Mesenchymal stem cell (in vitro differentiated cells and primary cell): ENCODE measurements at places on chromosomes 3 and 15.

DNA sequence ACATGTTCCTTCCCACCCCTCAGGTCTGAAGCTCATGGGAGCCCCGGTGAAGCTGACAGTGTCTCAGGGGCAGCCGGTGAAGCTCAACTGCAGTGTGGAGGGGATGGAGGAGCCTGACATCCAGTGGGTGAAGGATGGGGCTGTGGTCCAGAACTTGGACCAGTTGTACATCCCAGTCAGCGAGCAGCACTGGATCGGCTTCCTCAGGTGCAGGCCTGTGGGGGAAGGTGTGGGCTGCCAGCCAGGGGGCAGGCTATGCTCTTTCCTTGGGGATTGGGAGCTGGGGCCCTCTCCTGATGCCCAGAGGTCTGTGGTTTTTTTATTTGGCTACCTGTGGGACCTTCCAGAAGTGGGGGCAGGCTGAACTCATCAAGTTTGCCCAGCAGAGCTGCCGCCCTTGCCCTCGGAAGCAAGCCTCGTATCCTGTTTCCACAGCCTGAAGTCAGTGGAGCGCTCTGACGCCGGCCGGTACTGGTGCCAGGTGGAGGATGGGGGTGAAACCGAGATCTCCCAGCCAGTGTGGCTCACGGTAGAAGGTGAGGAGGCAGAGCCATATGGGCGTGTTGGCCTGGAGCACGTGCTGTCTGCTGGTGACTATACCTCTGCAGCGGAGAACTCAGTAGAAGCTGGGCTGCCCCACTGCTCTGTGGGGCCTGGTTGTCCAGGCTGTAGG lies 2.2 kb downstream of the TYRO3 start:
- DNase-seq: no peak

DNA sequence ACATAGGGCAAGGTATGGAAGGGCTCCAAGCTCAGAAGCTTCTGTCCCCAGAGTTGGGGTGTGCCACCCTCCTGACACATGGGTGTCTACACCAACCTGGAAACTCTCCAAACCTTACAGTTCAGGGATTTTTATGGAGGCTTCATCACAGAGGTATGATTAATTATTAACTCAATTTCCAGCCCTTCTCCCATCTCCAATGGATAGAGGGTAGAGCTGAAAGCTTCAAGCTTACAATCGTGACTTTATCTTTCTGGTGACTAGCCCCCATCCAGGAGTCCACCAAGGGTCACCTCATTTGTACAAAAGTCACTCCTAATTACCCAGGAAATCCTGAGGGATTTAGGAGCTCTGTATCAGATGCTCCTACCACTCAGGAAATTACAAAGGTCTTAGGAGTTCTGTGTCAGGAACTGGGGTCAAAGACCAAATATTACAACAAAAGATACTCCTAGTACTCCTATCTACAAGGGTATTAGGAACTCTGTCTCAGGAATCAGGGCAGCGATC lies 62.7 kb downstream of the TFDP2 start:
- DNase-seq: no peak

DNA sequence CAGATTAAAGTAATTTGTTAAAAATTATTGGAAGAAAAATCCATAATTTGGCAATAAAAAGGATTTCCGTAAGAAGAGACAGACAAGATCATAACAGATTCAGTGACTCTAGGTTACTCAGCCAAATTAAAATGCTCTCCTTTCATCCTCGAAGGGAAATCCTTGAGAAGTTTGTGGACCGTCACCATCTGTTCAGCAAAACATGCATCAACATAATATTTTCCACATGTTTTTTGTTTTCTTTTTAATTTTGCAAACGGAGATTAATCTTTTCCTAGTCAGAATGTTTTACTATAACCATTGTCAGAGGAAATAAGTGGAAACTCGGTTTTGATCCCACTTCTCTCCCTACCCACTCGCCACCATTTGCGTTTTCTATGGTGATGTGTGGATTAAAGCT lies 128.3 kb downstream of the TMCO5A start:
- no peak for DNase-seq

- DNase-seq: peak; percentile 80
Observed at GRCh38 chr3:196793246-196793645, 53.6 kb downstream of the PAK2 start.

- no peak for DNase-seq
Observed at GRCh38 chr15:101314336-101315125, 19.5 kb upstream of the SNRPA1 start.

DNA sequence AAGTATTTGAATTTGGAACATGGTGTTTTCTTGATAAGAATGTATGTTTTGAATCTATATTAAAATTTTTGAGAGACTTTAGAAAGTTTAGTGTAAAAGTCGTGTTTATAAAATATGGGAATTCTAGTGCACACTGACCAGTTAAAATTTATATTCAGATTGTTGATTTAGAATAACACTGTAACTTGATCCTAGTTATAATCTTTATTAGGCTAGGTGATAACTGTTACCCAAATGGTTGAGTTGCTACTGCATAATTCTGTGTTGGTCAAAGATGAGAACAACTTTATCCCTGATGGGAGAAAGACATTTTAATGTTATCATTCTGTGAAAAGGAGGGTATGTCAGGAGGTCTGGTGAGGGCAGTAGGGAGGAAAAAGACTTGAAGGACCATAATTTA lies 249.3 kb downstream of the UBE2E2 start:
- no peak for DNase-seq

- DNase-seq: no peak
Observed at GRCh38 chr3:30583973-30584372, 22.4 kb upstream of the TGFBR2 start.

DNA sequence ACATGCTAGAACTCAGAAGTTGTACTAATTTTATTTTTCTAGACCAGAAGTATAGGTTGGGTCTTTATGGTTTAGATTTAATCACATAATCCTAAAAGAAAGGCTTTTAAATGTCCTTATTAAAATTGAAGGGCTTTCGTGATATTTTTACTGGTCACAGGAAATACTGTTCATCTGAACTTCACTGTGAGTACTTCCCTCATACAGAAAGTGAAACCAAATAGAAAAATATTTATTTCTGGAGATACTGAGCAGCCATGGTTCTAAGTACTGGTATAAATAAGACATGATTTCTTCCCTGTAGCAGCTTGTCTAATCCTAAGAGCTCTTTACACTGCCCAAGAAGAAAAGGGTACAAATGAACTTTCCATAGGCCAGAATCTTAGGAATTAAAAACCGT lies 2.0 kb downstream of the SNRK start:
- peak; percentile 68 for DNase-seq

DNA sequence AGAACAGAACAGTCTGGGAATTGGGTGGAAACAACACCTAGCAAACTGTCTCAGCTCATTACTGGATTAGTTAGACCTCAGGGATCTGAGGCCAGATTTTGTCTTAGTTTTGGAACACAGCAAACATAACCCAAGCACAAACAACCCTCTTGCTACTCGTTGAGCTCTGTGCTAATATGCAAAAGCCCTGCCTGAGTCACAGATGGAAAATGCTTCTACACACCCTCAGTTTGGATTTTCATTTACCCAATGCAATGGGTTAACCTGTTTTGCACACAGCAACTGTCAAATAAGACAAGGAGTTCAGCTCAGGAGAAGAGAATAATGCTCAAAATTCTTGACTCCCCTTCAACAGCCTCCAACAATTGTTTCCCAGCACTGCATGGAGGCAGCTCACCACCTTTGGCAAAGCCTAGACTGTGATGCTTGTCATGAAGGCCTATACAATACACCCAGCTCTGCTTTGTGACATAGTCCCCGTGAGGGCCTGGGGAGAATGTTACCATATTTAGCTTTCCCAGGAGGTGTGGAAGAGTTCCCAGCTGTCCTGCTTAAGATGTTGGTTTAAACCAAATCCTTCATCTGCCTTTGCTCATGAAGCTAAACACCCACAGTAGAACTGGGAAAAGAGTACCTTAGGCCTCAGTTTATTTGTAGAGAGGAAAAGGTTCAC lies 68.9 kb upstream of the MNS1 start:
- DNase-seq: no peak

- DNase-seq: peak; percentile 67
Observed at GRCh38 chr15:59691194-59691805, 2.2 kb upstream of the BNIP2 start.

DNA sequence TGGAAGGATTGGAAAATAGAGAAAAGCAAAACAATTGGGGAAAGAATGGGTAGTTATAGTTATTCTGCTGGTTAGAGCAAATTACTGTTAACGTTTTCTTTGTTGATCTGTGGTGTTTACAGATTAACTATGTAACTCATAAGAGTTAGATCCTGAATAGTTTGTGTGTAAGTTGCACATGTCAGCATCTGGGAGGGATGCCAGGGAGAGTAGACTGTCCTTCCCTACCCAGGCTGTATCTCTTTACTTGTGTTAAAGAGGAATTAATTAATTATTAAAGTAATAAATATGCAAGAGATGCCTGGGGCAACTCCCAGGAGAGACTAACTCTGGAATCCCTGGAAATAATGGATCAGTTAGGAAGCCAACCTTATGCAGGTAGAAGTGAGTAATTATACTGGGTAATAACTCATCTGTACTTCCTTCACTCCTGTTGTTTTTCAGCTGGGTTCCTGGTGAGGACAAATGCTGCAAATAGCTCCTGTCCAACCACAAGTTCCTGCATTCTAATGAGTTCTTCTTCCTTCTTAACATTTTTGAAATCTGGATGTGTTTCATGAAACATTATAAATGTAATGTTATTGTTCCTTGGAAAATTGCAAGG lies 18.9 kb downstream of the GHRL start:
- peak; percentile 9 for DNase-seq

- no peak for DNase-seq
Observed at GRCh38 chr3:31255007-31255581, 277.6 kb upstream of the STT3B start.
